ENCODE measurements at places on chromosomes 3 and 15.

DNA sequence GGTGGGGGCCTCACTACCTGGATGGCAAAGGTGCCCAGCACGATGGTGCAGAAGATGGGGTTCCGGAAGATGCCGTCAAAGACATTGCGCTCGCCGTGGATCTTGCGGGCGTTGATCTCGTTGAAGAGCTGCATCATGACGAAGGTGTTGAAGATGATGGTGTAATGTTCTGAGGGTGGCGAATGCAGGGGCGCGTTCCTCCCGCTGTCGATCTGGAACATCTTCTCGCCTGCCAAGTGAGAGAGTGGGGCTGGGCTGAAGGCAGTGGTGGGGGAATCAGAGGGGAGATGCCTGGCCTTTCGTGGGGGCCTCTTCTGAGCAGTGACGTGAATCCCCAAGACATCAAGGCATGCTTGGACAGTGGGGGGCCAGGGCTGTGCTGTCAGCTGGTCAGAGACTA is 19.6 kb upstream of the SEC13 start:
- no peak for DNase-seq

- no peak for DNase-seq
These were observed 1.7 kb downstream of the HOMER2 start for GRCh38 chr15:82950746-82951370.

- no peak for DNase-seq
These were observed 329.0 kb downstream of the GBE1 start for GRCh38 chr3:81432456-81432855.

- DNase-seq: no peak
These were observed 47.7 kb downstream of the PCCB start for GRCh38 chr3:136297826-136298225.

DNA sequence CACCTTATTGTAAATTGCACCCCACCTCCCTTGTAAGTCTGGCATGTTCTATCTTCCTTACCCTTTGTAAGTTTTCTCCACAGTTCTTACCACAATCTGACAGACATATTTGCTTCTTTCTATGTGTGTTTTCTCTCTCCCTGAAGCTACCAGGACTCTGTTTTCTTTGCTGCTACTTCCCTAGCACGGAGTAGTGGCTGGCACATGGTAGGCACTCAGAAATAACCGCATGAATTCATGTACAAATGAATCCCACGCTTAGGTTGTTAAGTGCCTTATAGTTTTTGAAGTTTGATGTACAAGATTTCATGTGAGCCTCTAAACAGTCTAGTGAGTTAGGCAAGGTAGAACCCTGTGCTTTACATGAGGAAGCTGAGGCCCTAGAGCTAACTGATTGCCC is 178.4 kb upstream of the CTDSPL start:
- DNase-seq: no peak
